ENCODE measurements at places on chromosomes 2 and 18.
A peak's percentile ranks its signal among the peaks of the same experiment; 100 is the strongest.

GRCh38 chr2:130183512-130184373 lies 1.7 kb downstream of the MZT2B start:
- no peak for DNase-seq

GRCh38 chr2:86826951-86827350 lies 34.7 kb downstream of the CD8B start:
- DNase-seq, result no peak

GRCh38 chr2:85536479-85536878 lies 2.5 kb upstream of the MAT2A start:
- DNase-seq, result no peak

DNA sequence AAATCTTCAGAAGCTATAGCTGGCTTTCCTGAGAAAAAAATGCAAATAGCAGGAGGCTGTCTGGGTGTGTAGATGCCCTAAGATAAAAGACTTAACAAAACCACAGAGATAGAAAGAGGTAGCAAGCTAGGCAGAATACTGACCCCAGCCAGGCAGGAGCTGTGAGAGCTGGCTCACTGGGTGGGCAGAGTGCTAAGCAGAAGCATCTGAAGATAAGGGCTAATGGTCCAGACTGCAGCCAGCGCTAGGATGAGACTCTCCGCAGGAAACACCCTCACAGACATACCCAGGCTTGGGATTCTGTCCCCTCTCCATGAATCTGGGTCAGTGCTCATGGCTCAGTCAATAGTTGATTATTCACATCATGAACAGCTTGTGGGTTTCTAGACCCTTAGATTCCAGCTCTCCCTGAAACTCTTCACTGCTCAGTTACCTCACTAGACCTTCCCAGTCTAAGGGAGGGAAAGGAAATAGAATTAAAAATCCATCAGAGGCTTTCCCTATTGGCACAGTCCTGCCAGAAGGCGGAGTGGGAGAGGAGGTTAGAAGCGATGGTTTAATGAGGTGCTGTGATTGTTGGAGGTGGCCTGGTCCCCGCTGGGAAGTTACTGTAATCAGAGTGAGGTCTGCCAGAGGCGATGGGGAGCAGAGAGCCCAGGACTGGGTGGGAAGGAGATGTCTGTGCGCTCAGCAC lies 21.4 kb upstream of the CCBE1 start:
- DNase-seq, result no peak

DNA sequence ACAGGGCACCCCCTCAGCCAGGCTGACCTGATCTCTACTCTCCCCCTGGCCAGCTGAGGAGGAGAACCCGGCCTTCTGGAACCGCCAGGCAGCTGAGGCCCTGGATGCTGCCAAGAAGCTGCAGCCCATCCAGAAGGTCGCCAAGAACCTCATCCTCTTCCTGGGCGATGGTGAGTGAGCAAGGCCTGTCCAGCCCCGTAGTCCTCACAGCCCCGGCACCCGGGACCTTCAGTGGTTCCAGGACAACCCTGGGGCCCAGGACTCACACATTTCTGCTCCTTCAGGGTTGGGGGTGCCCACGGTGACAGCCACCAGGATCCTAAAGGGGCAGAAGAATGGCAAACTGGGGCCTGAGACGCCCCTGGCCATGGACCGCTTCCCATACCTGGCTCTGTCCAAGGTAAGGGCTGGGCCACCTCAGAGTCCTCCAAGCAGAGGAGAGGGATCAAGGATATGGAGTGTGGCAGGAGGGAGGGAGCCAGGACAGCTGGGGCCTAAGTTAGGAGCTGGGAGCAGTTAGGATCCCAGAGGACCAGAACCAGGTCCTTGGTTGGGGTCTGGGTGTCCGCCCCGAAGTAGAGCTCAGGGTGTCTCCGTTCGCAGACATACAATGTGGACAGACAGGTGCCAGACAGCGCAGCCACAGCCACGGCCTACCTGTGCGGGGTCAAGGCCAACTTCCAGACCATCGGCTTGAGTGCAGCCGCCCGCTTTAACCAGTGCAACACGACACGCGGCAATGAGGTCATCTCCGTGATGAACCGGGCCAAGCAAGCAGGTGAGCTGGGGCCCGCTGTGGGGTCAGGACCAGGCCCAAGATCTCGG lies 555 bp downstream of the ALPI start:
- no peak for DNase-seq

DNA sequence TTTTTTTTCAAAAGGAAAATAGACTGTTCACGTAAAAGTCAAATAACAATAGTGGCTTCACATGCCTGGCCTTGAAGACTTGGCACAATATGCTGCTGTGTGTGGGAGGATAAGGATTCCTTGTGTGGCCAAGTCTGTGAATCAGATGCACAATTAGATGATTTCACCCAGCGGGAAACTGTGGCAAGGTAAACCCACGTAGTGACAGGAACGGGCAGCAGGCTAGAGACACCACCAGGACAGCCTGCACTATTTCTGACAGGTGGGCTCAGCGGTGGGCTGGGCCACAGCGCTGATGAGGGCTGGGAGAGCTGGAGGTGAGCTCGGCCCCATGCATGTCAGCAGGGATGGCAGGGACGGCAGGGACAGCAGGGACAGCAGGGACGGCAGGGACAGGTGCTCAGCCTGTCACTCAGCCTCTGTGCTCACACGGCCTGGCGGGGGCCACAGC lies 21.6 kb downstream of the SNORC start:
- DNase-seq, result peak; percentile 30

DNA sequence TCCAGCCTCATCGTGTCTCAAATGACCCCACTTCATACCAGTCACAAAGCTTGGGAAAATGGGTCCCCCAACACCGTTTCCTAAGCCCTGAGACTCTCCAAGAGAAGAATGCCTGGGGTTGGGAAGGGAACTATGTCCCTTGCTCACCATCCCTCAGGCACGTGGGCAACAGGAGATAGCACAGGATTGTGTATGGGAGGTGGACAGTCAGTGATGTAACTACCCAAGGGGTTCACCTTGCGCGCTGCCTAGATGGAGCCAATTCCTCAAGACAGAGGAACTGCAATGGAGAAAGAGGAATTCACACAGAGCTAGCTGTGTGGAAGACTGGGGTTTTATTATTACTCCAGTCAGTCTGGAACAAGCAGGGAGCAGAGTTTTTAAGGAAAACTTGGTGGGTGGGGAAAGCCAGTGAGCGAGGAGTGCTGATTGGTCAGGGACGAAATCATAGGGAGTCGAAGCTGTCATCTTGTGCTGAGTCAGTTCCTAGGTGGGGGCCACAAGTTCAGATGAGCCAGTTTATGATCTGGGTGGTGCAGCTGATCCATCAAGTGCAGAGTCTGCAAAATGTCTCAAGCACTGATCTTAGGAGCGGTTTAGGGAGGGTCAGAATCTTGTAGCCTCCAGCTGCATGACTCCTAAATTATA lies 13.8 kb upstream of the CXCR1 start:
- no peak for DNase-seq

GRCh38 chr2:231370749-231371429 lies 24.6 kb upstream of the B3GNT7 start:
- DNase-seq, result peak; percentile 52

- no peak for DNase-seq
These were observed 97.8 kb upstream of the AQP4 start for GRCh38 chr18:26963292-26963691.

DNA sequence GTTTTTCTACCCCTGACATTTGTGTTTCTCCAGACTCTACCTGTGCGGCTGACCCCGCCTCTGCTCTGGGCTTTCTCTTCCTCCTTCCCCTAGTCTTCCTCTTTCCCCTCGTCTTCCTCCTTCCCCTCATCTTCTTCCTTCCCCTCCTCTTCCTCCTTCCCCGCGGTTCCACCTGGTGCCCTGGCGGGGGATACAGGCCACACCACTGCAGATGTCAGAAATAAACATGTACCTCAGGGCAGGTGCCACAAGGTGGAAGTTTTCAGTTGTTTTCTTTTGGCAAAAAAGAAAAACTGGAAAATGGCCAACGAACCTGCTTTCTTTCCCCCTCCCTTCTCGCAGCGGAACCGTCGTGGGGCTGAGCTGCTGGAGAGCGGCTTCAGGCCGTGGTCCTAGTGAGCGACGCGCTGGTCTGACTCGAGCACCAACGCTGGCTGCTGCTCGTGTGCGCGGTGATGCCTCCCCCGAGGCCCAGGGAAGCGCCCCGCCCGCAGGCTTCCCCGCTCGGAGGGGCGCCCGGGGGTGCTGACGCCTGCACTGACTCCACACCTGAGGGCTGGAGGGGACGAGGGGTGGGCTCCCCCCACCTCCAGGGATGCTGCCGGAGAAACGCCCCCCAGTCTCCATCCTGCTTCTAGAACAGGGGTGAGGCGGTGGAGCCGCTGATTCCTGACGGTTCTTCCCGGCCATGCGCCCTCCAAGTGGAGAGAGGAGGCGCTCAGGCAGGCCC lies 83.7 kb upstream of the ZNF516 start:
- no peak for DNase-seq

GRCh38 chr2:144520756-144521487 lies 1.0 kb upstream of the ZEB2 start:
- no peak for DNase-seq

DNA sequence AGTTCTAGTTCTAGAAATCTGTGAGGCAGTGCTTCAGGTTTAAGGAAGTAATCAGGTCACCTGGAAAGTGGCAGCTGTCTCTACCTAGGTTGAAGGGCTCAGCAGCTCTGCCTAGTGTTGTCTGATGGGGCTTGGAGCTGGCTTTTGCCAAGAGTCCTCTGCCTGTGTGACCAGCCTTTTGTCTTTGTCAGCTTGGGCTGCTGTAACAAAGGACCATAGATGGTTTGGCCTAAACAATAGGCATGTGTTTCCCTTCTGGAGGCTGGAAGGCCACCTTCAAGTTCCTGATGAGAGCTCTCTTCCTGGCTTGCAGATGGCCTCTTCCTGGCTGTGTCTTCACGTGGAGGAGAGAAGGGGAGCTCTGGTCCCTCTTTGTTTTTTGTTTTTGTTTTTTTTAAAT lies 13.3 kb downstream of the UBE2F start:
- no peak for DNase-seq

DNA sequence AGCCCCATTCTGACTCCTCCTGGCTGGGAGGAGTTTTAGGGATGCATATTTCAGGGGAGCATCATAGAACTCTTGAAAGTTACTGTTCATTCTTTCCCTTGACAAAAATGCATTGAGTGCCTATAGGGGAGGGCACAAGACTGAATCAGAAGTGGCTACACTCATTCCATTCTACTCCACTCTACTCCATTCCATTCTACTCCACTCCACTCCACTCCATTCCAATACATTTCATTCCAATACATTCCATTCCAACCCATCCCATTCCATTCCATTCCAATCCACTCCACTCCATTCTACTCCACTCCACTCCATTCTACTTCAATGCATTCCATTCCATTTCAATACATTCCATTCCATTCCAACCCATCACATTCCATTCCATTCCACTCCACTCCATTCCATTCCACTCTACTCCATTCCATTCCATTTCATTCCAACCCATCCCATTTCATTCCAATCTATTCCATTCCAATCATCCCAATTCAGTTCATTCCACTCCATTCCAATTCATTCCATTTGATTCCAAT lies 110.8 kb downstream of the LOXHD1 start:
- DNase-seq, result no peak

DNA sequence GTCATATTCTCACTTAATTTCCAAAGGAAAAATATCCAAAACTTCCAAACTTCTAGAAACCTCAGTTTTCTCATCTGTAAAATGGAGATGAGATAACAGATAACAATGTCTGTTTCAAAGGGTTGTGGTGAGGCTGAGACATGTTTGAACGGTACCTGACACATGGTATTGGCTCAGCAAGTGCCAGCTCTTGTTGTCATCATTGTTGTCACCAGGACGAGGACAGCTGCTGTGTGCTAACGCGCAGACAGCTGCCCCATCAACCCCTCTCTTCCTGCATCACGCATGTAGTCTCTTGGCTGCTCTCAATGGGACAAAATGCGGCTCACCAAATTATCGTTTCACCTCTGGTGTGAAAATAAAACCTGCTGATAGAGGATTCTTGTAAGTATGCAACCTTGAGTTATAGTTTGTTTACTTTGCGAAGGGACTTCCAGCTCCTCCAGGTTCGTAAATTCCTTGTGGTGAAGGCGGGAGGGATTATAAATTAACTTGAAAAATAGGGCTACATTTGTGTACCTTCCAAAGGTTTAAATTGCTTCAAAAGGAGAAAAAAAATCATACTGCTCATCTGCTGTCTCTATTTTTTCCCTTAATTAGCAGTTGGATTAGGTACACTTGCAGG lies 605.4 kb downstream of the BCL11A start:
- DNase-seq, result no peak

DNA sequence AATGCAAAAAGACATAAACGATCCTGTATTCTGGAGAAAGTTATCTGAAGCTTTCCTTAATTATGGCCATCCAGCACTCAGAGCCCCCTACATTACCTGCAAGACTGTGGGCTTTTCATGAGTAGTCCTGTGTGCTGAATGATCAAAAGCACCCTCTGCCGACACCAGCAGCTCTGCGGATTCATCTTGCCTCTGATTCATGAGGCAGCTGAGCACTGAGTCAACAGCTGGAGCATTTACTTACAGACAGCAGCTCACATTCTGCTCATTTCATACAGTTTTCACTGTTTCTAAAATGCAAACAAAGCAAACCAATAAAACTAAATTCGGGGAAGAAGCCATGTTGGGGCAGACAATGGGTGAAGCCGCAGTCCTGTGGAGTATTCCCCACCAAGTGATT lies 886.5 kb downstream of the CNTNAP5 start:
- no peak for DNase-seq

DNA sequence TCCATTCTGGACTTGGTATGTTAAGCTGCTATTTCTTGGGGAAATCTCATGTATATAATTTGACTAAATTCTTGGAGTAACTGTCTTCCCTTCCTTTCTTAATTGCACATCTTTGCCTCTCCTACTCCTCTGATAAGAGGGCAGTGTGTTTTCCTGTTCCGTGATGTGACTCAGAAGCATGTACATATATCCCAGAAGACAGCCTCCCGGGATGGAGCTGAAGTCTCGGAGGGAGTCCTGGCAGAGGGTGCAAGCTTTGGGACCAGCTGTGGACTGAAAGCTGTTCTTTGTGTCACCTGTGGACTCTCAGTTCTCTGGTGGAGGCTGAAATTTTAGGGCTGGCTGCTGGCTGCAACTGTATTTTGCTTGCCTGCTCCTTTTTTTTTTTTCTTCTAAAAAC lies 54.7 kb upstream of the MGAT5 start:
- no peak for DNase-seq

- no peak for DNase-seq
These were observed 97.1 kb upstream of the RMDN2 start for GRCh38 chr2:37827911-37828511.

GRCh38 chr2:224146356-224147160 lies 107.5 kb upstream of the SERPINE2 start:
- no peak for DNase-seq

DNA sequence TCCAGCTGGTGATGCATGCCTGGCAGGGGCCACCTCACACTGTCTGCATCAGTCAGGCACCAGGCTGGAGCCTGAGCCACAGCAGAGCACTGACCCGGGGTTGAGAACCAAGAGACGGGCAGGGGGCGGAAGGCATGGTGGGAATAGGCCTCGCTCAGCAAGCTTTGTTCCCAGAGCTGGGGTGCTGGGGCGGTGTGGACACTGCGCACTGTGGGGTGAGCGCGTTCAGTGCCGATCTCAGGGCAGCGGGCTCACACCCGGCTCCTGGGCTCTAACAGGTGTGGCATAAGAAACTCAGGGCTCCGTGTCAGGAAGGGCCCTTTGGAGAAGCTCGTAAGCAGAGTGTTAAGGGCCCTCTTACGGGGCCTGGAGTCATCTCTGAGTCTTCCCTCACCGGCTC lies 15.7 kb downstream of the SH3RF3 start:
- no peak for DNase-seq

- no peak for DNase-seq
These were observed 141.0 kb upstream of the BCL2L11 start for GRCh38 chr2:110979471-110980338.

Measured in right lobe of liver (tissue), 6 donors.